Stomach (tissue), 19 donors: ENCODE measurements at places on chromosomes 5 and 9. TPM values are rescaled to one million over a fixed set of nuclear protein-coding genes. Genes with fewer than 3 reads are reported as not detected.

DNA sequence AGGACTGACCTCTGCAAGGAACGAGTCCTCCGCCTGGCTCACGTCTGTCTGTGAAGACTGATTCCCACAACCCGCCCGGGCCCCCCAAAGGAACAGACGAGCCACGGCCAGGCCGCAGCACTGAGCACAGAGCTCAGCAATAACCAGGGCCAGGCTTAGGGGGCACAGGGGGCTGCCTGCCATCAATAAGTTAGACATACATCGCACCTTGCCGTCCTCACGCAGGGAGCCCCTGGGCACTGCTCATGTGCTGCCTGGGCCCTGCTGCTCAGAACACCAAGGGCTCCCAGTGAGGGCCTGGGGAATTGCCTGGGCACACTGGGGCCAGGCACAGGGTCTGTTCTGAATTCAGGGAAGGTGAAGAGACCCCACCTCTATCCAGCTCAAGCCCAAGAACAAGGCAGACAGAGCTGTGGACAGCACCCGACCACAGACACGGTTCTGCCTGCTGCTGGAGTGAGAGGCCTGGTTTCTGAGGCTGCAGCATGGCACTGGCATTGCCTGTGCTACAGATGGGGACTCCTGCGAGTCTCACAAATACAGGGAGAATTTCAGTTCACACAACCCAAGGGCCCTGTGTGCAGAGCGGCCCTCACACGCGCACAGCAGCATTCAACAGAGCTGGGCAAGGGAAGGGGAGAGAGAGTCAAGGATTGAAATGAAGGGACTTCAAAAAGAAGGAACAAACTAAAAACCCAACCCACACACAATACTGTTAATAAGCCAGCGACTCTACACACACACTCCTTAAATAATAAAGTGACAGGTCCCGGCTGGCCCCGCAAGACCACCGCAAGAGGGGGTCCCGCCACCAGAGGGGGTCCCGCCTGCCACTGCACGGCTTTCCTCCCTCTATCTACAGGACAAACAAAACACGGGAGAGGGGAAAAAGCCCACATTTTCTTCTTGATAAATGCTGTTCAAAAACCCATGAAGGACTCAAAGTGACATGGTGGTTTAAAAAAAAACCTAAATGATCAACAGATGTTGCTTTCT is 32.0 kb downstream of the PRRT1B start:
- no peak for DNase-seq

GRCh38 chr5:151024440-151025249 is 4.3 kb downstream of the GPX3 start:
- DNase-seq, result no peak

DNA sequence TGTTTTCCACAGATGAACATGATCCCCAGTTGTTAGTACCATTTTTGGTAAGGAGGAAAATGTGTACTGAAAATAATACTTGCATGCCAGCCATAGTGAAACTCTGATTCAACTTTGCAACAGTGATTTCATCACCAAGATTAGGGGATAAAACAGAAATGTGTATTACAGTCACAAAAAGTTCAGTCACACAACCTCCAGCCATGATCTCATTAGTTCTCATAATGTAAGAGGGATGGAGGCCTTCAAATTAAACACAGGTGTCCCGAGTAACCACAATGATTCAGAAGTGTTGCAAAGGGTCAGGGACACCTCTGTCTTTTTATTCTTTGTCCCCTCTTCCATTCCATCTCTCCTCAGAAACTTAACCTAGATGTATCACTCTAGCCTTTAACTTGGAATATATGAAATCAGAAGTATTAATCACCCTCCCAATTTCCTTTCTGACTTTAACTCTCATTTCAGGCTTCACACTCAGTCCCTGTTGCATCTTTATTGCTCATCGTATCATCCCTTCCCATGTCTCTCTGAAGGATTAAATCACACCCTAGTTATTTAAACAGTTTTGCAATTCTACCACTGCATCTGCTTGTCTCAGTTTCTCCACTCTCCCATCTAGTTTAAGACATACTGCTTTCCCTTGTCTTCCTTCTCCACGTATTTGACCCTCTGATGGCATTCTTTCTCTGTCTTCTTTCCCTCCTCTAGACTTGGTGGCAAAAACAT is 291.2 kb downstream of the ADAMTS6 start:
- DNase-seq, result no peak

DNA sequence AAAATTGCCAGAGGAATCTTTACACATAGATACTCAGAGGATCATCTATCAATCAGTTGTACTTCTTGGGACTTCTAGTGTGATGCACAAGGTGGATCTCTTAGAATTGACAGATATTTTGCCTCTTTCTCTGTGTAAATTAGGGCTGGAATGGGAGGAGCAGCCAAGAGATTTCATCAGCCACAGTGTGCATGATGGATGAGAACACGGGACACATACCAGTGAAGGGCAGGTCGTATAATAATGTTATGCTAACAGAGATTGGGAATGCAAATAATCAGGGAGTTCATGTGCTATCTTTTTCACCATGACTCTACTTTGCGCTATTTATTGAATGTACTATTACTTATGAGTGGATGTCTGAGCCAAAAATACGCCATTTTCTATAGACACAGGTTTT is 43.3 kb upstream of the ISOC1 start:
- no peak for DNase-seq

Gene WDR38
- total RNA-seq, result not detected

DNA sequence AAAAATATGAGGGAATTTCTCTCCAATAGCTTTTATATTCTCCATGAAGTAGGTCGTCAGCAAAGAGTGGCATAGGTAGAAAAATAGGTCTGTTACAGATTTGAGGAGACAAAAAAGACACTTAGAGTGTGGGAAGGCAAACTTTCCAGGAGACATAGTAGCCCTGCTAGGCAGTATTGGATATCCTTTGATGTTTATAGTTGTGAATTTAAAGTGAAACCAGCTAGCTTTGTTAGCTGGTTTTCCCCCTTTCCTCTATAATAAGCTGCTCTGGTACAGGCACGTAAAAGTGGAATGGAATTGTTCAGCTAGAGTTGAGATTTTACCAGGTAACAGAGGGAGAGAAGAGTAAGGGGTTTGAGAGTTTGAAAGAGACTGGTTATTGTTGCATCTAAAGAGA is 17.1 kb upstream of the APC start:
- DNase-seq, result no peak

- DNase-seq, result peak; percentile 96
Measured at GRCh38 chr9:35646533-35647265, 4.0 kb downstream of the SIT1 start.

DNA sequence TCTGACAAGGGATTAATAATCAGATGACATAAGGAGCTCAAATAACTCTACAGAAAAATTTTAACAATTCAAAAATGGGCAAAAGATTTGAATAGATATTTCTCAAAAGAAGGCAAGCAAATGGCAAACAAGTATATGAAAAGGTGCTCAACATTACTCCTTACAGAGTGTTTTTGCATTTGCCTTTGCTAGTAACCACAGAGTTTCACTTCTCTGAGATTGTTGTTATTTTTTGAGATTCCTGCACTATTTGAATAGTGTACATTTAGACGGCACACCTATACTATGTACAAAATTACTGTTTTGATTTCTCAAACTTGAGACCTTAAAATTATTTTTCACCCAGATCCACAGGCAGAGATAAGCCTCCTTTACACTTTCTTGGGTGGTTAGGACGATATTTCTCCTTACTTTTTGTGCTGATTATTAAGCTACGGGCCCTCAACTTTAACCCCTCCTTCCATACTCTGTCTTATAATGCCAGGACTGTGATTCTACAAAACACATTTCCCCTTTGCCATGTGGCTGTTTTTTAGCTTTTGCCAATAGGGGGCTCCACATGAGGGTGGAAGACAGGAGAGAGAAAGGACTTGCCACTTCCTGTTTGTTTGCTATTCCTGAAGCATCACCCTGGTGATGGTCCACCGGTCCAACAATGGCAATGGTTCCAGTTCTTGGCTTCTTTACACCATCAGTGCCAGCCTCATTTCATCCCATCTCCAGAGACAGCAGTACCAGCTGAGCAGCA is 65.0 kb upstream of the DAP start:
- no peak for DNase-seq

DNA sequence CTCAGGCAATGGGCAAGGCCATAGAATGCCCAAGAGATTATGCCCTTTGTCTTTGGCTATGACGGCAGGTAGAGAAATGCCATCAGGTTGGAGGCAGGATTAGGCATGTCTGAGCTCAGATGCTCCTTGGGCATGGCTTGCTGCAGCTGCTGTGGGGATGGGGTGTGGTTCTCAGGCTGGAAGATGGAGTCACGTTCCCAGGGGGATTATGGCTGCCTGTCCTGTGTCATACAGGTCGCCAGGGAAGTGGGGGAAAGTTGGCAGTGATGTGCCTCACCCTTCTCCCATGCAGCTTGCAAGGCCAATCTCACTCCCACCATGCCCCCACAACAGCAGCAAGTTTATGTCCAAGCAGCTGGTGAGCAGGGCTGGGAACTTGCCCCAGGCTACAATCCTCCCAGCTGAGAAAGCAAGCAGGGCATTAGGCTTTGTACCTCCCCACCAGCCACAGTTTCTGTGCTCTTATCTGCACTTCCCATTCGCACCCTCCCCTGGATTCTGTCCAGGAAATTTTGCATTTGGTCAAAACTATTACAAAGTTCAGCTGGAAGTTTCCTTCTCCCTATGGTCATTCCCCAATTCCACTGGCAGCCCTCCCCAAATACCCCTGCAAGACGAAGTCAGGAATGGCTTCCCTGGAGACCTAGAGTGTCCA is 1788.0 kb upstream of the NUDT12 start:
- DNase-seq, result no peak

DNA sequence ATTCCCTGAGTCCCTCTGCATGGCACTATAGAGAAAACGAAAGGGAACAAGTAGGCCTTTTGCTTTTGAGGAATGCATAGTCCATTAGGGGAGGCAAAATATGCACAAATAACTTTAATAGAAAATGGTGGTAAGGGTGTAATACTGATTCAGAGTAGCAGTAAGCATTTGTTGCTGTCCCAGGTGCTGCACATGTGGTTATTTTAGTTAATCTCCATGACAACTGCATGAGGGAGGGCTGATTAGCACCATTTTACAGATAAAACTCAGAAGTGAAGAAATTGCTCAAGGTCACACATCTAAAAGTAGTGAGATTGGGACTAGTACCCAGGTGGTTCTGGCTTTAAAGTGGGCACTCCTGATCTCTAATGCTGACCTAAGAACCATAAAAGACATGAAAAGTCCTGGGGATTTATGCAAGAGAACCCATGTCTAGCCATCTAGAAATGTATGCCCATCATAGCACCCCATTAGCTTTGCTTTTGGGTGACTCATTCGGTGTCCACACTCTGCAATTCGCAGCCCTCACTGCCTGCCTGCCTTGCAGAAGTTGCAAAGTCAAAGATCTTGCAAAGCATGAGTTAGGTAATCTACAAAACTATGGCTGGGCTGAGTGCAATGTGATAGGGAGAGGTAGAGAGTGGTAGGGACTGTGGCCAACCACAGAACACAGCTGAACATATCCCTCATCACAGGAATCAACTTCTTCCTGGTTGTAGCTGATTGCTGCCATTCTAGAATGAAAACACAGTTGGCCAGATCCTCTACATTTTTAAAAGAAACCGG is 195.2 kb downstream of the PTTG1 start:
- DNase-seq, result no peak

- DNase-seq, result no peak
Measured at GRCh38 chr9:120768886-120769285, 24.3 kb downstream of the FBXW2 start.

DNA sequence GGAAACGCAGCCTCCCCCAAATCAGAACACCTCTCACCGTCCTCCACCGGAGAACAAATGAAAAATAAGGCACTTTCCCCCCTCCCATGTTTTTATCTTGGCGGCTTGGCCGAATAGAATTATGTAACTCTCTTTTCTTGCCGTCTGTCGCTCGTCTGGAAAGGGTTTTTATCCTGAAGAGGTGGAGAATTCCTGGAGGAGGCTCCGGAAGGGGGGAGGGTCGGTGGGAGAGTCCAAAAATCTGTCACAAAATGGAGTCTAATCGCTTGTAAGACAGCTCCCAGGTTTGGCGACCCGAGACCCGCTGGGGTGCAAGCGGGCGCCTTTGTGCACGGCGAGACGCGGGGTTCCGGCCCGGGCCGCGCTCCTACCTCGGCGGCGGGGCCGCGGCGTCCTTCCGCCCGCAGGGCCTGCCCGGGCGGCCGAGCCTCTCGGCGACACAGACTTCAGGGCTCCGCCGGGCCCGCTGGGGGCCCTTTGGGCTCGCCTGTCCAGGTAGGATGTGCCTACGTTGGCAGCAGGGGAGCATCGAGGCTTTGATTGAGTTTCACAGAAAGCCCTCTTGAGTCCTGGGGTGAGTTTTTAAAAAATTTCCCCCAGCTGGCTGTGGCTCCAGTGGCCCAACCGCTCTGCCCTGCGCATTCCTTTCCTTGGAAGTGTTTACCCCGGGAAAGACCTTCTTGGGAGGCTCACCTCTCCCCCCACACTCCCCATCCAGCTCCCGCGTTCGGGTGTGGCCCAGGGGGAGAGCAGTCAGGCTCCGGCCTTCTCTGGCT is 5.0 kb downstream of the LMX1B start:
- DNase-seq, result no peak

- DNase-seq, result no peak
Measured at GRCh38 chr5:39544941-39545340, 120.2 kb upstream of the DAB2 start.

DNA sequence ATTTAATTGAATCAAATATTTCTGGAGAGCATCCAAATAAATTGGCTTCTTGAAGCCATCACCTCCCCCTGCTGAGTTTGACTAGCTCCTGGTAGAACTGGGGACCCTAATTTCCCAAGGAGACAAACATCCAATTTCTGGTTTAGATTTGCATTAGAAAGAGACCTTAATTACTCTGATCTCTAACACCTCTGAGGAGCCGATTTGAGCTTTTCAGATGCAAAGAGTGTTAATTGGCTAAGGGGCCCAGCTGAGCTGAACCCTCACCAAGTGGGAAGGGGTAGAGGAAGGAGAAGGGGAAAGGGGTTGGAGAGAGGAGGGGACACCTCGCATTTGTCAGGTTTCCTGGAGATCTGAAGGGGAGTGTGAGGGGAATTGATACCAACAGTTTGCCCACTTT is 145.4 kb upstream of the SHB start:
- DNase-seq, result no peak

DNA sequence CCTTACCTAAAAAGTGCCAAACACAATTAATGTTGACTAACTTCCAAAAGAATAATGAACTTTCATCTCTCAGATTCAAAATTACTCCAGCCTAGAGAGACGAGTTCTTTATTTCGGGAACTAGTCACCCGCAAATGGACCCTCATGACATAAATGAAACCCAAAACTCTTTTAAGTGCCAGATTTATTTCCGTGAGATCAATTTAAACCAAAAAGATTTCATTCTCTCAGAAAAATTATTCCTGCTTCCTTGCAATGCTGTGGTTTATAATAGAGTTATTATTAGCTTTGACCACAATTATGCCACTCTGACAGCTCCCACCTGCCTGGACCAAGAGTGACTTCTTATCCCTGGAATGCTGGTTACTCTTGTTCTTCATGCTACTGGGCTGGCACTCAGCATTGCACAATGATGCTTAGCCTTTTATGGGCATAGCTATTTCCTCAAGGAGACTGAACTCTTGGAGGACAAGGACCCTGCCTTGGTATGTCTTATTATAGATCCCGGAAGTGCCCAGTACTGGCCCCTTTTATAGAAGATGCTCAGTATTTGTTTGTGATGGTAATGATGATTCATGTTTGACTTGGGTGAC is 183.5 kb downstream of the SNX18 start:
- DNase-seq, result no peak
